ENCODE measurements at places on chromosomes 3 and 15. TPM values are rescaled to one million over a fixed set of nuclear protein-coding genes. Genes with fewer than 3 reads are reported as not detected.

DNA sequence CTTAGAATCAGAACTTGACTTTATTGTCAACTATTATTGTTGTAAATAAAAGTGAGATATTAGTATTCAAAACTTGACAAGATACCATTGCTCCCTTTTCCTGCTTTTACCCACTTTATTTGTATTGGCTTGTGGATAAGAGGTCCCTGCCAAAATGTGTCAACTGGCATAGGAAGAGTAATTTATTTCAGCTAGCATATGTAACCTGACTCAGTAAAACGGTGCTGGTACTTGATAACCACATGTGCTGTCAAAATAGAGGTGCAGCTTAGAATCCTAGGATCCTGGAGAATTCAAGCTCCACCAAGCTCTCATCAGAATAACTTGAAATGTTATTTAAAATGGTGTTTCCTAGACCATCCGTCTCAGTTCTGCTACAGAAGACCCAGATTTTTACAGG, 90.2 kb upstream of the TGFBR2 start:
- DNase-seq: no peak

- DNase-seq: peak; percentile 69
Observed at GRCh38 chr15:71743861-71744382, 66.4 kb upstream of the NR2E3 start.

DNA sequence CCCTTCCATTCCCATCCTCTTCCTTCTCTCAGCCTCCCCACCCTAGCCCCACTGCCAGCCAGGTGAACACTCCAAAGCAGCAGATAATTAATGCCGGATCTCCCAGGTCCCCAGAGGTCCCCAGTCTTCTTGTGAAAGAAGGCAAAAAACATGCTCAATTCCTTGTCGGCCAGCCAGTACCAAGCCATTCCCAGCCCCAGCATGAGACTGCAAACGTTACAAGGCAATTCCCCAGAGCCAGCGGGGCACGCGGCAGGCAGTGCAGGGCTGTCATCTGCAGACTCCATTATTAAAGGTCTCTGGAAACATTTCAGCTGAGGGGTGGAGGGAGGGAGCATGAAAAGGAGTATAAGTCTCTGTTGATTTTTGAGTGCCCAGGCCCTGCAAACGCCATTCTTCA, 117.8 kb downstream of the XXYLT1 start:
- DNase-seq: peak; percentile 54

The RASL12 gene
- not detected for polyA plus RNA-seq

The TXNRD3 gene
- polyA plus RNA-seq: 5.2 TPM

Measured in SK-N-SH (cell line).